ENCODE measurements at places on chromosomes 6 and 20.

DNA sequence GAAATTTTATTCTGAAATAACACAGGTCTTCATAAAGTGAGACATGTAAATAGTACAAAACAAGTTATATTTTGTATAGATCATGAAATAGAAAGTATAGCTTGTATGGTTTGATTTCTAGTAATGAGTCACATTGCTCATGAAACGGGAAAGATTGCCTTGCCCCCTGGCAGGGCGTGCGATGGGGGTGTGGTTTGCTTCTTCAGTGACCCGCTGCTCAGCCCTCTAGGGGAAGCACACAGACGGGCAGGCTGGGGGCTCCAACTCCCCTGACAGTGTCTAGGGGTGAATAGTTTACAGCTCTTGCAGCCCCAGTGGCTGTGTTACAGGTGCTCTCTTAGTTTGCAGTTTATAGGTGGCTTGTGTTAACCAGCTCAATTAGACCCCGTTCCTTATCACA, 170.5 kb upstream of the RGS17 start:
- no peak for DNase-seq

DNA sequence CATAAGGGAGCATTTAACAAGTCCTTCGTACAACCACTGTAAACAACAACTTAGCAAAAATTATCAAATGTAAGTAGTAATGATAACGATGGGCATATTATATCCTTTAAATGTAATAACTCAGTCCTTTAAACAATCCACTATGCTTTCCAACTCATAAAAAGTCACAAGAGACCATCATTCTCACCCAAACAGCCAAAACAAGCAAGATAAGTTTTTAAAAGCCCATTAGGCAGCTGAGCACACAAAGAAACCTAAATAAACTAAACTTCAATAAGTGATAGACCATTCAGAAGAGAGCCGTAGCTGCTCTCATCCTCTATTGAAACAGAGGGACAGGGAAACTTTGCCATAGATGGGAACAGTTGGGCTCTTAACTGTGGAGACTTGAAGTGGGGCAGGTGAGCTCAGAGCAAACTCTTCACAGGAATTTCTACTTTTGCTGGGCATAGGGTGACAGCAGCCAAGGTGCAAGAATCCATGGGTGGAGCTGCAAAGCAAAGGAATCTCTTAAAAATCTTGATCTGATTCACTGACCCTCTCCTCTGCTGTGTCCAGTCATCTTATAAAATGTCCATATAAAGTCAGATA, 22.5 kb downstream of the RAB22A start:
- no peak for DNase-seq

DNA sequence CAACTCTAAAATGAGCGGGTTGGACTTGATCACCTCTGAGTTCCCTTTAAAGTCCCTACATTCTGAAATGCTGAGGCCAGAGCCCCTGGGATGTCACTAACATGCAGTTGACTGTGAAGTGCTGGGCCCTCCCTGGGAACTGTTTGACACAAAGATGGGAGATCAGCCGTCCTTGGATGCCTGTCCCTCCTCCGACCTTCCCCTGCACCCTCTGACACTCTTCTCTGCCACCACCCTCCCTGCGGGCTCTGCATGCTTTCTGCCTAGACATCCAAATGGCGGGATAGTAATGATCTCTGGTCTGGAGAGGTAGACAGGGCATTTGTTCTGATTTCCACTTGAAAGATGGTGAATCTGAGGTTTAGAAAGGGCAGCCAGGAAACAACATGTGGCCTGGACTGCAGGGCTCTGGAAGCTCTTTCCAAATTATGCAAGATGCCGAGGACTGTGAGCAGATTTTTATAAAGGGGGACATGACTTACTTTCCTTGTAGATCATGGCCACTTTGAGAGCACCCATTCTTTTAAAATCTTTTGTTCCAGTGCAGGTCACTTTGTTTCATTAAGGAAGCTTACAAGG, 113.2 kb downstream of the ZDHHC14 start:
- no peak for DNase-seq

- no peak for DNase-seq
Observed at GRCh38 chr6:131949620-131949908, 1.6 kb downstream of the CCN2 start.

DNA sequence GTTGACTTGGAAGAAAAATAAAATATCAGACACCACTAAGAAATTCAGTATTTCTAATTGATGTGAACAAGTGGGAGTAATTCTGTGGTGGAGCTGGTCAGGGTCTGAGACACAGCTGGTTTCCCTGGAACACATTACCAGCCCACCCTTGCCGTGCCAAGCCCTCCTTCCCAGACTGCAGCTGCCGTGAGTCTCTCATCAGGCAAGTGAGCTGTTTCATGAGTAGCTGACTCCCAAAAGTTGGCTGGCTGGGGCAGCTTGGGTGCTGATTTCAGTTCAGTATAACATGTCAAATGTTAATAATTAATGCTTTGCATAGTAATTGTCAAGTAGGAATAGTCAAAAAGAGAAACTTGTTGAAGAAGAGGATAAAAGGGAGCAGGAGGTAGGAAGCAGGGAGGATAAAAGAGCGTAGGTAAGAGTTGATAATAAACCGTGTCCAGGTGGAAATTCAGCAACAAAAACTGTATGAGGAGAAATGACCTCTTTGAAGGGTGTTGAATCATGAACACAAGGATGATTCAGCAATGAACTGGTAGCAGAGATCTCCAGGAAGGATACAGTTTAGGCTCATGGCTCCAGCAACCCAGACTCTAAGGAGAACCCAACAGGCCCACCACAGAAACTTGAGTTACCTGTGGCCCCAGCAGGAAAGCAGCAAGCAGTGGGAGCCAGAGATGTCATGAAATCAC, 110.9 kb upstream of the SSTR4 start:
- no peak for DNase-seq

DNA sequence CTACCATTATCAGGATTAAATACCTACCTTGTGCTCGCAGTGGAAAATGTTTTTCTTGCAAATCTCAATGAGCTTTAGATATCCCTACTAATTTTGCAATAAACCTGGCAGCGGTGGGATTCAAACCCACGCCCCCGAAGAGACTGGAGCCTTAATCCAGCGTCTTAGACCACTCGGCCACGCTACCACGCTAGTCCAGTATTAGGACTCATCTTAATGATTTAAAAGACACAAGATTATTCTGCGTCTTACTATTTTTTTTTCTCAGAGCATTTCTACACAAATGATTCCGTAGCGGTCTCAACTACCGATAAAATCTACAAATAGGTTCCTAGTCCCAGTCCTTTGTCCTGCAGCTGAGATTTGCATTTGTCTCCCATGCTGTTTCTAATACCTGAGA, 35.2 kb upstream of the ZSCAN23 start:
- DNase-seq: no peak

GRCh38 chr6:5550631-5551030, 289.3 kb downstream of the FARS2 start:
- DNase-seq: no peak

DNA sequence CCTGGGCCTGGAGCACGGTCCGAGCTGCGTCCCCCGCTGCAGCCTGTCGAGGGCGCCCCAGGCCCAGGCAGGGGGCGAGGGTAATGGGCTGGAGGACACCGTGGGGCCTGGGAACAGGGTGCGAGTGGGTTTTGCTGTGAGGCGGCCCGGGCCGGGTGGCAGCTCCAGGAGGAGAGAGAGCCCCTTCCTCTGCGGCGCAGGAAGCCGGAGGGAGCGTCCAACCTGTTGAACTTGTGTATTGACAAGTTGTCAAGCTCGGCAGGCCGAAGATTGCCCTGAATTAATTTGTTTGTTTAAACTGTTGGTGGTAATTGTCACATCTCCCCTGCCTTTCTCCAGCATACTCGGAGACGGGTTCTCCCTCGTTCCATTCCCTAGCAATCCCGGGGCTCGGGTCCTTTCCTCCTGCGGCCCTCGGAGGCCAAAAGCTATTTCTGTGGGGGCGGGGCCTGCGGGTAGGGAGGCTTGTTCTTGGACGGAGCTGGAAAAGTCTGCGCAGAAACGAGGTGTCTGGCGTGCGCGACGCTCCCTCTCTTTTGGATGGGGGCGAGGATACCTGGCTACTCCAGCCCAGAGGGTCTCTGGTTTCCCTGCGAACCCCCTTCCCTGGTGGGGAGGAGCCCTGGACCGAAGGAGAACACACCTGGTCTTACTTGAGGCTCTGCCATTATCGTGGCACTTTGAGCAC, 9.9 kb downstream of the NR2E1 start:
- no peak for DNase-seq

DNA sequence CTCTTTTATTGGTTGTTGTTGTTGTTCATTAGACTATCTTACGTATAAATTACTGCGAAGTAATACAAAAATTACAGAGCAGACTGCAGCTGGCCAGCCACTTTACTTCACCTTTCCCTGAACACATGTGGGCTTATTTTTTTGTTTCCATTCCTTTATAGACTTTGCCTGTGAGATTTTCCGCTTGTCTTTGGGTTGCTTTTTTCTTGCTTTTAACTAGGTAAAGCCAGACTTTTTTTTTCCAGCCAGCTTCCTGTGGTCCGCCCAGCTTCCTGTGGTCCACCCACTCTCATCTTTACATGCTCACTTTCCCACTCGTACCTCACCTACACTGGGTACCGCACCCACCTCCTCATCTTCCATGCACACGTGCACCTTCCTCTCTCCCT, 79.0 kb downstream of the IPCEF1 start:
- peak; percentile 30 for DNase-seq

GRCh38 chr6:44367681-44368080, 19.8 kb upstream of the CDC5L start:
- no peak for DNase-seq

DNA sequence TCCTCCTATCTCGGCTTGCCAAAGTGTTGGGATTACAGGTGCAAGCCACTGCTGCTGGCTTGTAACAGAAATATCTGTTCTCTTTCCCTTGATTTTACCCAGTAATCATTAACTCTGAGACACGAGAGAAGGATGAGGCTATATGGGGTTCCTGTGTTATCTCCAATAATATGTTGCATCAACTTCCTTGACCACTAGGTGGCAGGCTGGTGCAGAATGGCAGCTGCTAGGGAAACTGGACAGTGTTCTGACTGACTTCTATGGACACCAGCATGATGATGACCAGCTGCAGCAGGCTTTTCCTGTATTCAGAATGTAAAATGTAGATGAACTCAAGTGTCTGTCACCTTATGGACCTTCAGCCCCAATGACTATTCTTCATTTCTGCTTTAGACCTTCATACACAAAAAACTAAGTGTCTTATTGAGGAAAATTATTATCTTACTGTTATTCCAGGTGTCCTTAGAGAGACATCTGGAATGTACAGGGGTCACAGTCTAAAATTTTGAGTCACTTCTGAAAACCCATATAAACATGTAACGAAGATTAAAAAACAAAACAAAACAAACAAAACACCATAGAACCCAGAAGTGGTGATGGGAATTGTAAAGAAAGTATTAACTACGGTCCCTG, 20.4 kb upstream of the CD109 start:
- peak; percentile 83 for DNase-seq

DNA sequence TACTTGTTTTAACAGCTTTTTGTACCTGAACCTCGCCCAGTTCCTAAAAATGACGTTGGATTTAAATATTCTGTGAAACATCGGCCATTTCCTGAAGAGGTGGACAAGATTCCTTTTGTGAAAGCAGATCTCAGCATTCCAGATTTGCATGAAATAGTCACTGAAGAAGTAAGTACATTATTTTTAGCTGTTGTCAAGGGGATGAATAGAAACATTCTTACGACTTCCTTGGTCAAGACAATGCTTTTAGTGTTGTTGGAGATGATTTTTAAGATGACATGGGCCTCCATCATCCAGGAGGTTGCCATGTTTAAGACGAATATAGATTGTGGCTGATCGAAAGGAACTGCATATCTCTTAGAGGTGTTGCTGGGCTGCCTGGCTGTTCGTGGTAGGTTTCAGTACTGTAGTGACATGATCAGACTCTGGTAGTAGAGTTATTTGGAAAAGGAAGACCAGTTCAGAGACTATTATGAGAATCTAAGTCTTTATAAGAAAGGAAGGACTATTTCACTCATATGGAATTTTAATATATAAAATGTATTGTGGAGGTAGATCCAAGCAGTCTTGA, 29.9 kb upstream of the ADIG start:
- no peak for DNase-seq

- DNase-seq: no peak
Observed at GRCh38 chr6:77986380-77987034, 333.7 kb downstream of the MEI4 start.

GRCh38 chr6:111686249-111686931, 80.7 kb upstream of the TRAF3IP2 start:
- no peak for DNase-seq

DNA sequence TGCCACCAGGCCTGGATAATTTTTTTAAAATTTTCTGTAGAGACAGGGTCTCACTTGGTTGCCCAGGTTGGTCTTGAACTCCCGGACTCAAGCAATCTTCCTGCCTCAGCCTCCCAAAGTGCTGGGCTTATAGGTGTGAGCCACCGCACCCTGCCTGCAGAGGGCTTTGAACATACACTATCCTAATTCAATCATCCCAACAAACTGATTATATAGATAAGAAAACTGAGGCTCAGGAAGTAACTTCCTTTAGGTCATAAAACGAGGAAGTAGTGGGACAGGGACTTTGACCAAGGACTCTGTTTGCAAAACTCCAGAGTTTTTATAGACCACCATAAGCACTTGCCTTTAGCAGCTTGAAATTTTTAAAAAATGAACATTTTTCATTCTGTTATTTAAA, 5.0 kb upstream of the BANF2 start:
- DNase-seq: no peak

- no peak for DNase-seq
Observed at GRCh38 chr20:10609276-10609675, 64.5 kb downstream of the JAG1 start.

DNA sequence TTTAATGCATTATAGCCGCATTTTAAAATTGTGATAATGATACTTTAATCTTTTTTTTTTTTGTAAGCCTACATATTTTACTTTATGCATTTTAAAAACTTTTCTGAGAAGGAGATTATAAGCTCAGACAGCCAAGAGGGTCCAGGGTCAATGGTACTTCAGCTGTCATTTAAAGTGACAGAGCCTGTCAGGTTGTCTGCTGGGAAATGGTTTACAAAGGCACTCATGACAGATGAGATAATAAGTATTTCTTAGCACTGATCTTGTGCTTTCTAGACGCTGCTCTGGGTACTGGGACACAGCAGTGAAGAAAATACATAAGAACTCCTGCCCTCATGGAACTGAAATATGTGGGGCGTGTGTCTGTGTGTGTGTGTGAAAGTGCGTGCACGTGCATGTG, 19.6 kb downstream of the LAMP5 start:
- no peak for DNase-seq

- no peak for DNase-seq
Observed at GRCh38 chr6:150167479-150167873, 24.6 kb downstream of the PPP1R14C start.

GRCh38 chr20:5531318-5532081, 214.7 kb upstream of the PROKR2 start:
- no peak for DNase-seq

DNA sequence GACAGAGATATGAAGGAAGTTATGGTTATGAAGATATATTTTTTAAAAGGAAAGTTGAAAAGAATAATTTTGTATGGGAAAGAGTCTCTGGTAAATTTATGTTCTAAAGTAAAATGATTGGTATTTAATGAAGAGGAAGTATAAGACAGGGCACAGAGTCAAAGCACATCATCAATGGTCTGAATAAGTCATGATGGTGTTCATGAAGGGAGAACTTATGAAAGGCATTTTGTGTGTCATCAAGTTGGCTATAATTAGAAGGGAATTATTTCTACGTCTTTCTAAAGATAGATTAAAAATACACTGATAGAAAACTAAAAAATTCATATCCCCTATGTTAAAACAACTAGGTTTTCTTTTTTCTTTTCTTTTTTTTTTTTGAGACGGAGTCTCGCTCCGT, 21.4 kb upstream of the SNAI1 start:
- no peak for DNase-seq

Measured in stimulated activated CD4-positive, alpha-beta T cell treated with anti-CD3 and anti-CD28 coated beads, Interleukin-4, amount 100 ng/mL, for 24 hours (primary cell).